ENCODE measurements at places on chromosomes 4 and X. TPM values are rescaled to one million over a fixed set of nuclear protein-coding genes. Genes with fewer than 3 reads are reported as not detected.

The TIMM8A gene
- 11.3 TPM for total RNA-seq

The TRPC3 gene
- 0.70 TPM for total RNA-seq

DNA sequence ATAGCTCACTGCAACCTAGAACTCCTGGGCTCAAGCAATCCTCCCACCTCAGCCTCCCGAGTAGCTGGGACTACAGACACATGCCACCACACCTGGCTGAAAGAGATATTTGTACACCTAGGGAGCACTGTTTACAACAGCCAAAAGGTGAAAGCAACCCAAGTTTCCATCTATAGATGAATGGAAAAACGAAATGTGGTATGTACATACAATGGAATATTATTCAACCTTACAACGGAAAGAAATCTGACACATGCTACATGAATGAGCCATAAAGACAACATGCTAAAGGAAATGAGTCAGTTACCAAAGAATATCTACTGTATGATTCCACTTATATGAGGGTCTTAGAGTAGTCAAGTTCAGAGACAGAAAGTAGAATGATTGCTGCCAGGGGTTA, 52.2 kb downstream of the ABCG2 start:
- H3K4me3 ChIP-seq, result no peak overlapping the region
- DNase-seq, result no peak
- H3K27ac ChIP-seq, result no peak overlapping the region
- H3K4me1 ChIP-seq, result no peaks in the 10 kb centered on the region

DNA sequence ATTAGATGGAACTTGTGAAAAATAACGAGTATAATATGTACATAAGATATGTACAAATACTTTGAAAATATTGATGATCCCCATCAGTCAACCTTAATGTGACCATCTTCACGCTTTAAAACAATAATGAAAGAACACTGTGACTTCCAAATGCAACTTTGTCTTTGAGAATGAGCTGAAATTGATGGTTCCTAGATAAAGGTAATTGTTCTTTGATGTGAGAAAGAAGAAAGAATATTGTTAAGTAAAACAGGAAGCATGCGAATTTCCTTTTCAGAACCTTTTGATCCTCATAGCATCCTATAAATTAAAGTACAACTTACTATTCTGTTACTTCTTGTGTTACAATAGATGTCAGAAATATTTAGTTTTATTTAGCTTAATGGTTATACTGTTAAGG, 22.2 kb downstream of the IL2 start:
- H3K27me3 ChIP-seq, result no peaks in the 10 kb centered on the region
- no peak for DNase-seq
- peaks cover 4% of the 10 kb centered on the region for H3K4me1 ChIP-seq
- H3K4me3 ChIP-seq, result no peak overlapping the region
- H3K36me3 ChIP-seq, result no peaks in the 10 kb centered on the region

GRCh38 chr4:83440899-83441298, 14.7 kb downstream of the HELQ start:
- no peaks in the 10 kb centered on the region for H3K27me3 ChIP-seq
- H3K4me3 ChIP-seq, result no peak overlapping the region
- peaks cover 40% of the 10 kb centered on the region for H3K36me3 ChIP-seq
- no peak for DNase-seq
- H3K4me1 ChIP-seq, result no peaks in the 10 kb centered on the region

DNA sequence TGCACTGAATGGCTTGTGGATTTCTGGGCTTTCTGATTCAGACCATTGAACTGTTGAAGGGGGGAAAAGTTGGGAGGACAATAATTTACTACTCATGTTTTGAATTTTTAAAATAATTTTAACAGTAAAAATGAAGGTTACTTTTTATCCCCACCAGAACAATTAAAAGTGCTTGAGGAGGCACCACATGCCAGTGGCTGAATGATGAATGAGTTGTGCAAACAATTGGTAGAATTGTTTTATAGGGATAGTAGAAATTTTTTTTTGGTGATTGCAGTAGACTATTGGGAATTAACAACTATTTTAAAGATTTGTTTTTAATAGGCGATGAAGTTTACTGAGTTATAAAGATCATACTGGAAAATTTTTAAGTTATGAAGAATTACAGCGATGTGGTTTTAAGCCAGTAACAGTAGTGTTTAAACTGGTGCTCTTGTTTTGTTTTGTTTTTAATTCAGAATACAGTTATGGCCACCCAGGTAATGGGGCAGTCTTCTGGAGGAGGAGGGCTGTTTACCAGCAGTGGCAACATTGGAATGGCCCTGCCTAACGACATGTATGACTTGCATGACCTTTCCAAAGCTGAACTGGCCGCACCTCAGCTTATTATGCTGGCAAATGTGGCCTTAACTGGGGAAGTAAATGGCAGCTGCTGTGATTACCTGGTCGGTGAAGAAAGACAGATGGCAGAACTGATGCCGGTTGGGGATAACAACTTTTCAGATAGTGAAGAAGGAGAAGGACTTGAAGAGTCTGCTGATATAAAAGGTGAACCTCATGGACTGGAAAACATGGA, 2.7 kb downstream of the REST start:
- peak overlapping the region; percentile 95 for H3K27ac ChIP-seq
- H3K36me3 ChIP-seq, result peaks cover 27% of the 10 kb centered on the region
- peaks cover 50% of the 10 kb centered on the region for H3K4me1 ChIP-seq
- peak overlapping the region; percentile 95 for H3K4me3 ChIP-seq

DNA sequence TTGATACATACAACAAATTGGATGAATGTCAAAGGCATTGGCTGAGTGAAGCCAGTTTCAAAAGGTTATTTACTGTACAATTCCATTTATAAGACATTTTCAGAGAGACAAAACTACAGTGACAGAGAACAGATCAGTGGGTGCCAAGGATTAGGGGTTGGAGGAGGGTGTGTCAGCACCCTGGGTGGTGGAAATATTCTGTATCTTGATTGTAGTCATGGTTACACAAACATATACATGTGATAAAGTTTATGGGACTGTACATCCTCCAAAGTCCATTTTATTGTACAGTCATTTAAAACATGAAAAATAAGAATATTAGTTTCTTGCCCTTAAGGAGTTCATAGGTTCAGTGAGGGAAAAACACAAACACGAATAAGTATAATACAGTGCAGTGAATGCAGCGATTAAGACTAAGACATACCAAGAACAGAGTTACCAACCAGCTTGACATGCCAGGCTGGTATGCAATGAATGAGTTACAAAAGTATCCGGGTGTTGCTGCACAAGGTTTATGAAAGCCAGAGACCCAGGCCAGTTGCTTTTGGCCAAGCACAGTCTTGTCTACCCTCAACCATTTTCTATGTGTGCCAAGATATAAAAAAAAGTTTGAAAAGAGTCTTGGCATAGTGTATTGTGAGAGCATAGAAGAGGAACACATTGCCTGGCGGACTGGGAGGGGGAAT, 123.6 kb downstream of the MSL3 start:
- no peak overlapping the region for H3K4me3 ChIP-seq
- no peak for DNase-seq
- H3K36me3 ChIP-seq, result no peaks in the 10 kb centered on the region
- H3K27me3 ChIP-seq, result no peaks in the 10 kb centered on the region
